Activated T-helper 2 cell treated with anti-CD3 and anti-CD28 coated beads, Interferon-gamma antibody, Interleukin-2, Interleukin-4, amounts not matched to agents 10 μg/mL and 5 μg/mL and 100 μg/mL, durations not matched to agents 14 hours and 24 hours and 36 hours (primary cell): ENCODE measurements at places on chromosomes 7 and 10. TPM values are rescaled to one million over a fixed set of nuclear protein-coding genes. Genes with fewer than 3 reads are reported as not detected.
A peak's percentile ranks its signal among the peaks of the same experiment; 100 is the strongest.

Gene PTER
- 18.9 and 19.9 TPM in 2 replicates for total RNA-seq

Gene PRLHR
- total RNA-seq = not detected in 2 replicates

Gene GIMAP7
- total RNA-seq = 22.6 and 24.1 TPM in 2 replicates

Gene PAPSS2
- total RNA-seq = 0.21 and 0.25 TPM in 2 replicates

Gene SPRN
- not detected in 2 replicates for total RNA-seq

Gene CALML3
- total RNA-seq = not detected in 2 replicates

Gene PPP1R17
- not detected in 2 replicates for total RNA-seq

Gene SLC29A4
- total RNA-seq = 0.73 and 1.7 TPM in 2 replicates

Gene NT5C2
- total RNA-seq = 58.1 and 60.6 TPM in 2 replicates

Gene PARD3
- total RNA-seq = 1.4 and 2.0 TPM in 2 replicates

DNA sequence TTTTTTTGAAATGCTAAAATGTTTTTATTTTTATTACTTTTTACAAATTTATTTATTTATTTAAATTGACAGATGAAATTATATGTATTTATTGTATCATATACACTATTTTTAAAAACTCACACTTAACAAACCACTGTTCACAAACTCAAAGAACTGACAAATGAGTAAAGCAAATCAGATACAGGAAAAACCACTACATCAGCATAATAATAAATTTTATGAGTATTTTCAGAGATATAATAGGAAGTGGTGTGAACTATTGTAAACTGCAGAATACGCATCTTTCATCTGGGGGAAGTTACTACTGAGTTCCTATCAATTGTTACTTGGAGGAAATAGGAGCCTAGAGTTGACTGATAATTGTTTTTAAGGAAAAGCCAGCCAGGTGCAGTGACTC is 150.7 kb downstream of the PCLO start:
- no peak for DNase-seq

DNA sequence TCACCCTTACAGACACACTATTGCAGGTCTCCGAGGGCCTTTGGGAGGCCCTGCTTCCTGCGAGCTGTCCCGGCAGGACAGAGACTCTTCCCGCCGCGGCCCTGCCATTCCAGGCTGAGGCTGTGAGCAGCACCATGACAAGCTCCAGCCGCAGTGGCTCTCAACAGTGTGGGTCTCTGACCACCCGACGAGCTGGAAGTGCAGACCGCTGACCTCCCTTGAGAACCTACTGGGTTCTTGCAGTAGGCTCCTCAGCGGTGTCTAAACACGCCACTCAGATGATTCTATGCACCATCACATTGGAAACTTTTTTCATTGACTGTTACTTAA is 303.4 kb downstream of the WDR37 start:
- DNase-seq = no peak

DNA sequence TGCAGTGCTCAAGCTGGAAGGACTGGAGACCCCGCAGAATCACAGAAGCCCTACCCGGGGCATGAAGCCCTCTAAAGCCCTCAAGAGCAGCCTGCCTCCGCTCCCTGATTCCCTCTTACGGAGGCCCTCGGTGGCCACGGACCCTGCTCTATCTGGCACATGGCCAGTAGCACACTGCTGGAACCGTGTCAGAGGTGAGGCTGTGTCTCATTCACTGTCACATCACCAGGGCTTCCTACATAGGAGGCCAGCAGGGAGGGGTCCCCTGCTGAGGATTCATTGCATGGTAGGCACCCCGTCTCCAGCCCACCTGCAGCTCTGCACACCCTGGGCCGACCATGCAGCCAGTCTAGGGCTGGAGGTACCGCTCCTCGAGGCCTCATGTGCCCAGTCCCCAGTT is 259.2 kb downstream of the TNS3 start:
- no peak for DNase-seq

DNA sequence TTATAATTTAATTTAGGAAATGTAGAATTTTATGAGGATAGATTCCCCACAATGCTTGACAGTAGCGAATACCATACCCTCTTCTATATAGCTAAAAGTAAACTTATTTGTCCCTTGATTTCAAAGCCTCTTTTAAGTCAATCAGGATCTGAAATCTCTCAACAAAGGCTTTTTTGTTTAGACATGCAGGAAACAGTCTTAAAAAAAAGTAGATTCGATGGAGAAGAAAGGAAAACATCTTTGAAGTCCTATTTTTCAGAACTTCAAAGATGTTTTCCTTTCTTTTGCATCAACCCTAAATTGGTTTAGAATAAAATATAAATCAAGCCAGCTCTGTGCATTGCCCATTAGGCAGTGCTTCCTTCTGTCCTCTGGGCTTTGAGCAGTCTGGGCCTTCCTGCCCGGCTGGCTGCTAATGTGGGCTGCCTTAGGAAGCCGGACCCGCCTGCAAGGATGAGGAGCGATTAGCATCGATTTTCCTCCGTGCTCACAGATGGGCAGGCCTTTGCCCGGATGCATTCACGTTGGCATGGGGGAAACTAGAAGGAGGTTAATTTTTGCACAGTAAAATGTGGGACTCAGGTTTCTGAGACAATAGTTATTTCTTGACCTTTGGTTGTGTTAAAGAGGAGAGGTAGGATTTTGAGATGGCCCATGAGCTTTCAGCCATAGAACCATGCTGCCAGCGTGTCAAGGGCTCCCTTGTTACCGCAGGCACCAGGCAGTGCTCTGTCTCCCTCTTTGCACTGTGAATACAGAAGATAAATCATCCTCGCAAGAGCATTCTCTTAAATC is 15.5 kb downstream of the MSRB2 start:
- DNase-seq = no peak

DNA sequence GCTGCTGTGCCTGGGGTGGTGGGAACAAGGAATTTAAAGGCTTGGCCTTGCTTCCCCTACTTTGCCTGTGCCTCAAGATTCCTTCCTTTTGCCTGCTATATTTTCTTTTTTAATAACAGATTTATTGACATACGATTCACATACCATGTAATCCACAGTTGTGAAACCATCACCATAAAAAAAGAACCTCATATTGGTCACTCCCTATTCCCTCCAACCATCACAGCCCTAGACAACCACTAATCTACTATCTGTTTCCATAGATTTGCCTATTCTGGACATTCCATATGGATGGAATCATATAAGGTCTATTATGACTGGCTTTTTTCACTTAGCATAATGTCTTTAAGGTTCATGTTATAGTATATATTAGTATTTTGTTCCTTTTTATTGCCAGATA is 59.3 kb upstream of the TRIM8 start:
- no peak for DNase-seq

GRCh38 chr10:79390551-79391229 is 43.4 kb downstream of the PPIF start:
- DNase-seq = no peak

DNA sequence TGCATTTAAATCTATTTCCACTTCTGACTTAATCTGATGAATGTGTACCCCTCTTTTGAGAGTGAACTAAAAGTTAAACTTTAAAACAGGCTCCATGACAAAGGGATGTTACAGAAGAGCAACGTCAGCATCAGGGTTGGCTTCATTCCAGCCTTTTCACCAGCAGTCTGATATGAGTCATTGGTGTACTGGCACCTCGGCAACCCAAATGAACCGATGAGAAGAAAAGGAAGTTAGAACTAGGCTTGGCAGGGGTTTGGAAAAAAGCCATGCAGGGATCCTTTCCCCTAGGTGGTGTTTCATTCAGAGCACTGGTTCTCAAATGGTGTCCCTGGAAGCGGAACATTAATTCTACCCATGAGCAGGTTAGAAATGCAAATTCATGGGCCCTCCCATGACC is 53.6 kb downstream of the SEC61G start:
- no peak for DNase-seq

DNA sequence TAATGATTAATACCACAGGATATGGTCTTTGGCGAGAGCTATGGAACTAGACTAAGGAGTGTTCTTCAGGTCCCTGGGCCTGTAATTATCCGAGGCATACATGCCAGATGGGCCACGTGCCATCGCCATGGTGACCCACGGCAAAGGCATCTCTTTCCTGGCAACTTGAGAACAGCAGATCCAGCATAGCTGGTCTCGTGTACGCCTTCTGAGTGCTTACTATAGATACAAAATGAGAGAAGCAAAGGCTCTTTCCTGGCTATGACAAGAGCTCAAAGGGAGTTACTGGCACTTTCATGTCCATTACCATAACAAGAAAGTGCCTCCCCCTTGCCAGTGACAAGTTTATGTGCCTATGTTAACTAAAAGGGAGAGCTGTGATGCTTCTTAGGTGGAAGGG is 26.0 kb upstream of the GLI3 start:
- DNase-seq = no peak

DNA sequence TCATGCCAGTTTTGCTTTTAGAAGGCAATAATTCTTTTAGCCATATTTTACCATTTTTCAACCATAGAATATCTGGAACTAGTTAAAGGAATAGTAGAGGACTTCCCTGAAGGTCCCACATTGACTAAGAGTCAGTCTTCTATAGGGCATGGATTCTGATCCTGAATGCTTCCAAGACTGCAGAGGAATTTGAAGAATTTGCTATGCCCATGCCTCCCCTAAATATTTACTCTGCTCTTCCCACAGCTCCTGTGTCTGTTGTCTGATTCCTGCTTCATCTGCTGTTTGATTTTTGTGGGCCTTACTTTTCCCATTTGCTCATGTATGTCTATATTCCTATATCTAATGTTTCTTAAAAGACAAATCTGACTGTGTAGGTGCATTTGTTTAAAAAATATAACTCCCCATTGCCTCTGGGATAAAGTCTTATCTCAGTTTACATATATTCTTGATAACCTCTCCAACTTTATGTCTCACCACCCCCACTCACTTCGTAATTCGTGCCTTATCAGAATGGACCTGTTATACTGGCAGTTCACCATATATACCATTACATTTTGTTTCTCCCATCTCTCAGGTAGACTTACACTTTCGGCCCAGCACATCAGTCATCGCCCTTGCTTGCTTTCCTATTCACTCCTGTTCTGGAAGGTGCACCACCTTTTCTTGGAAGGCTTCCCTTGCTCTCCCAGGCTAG is 33.9 kb downstream of the LRRC4 start:
- DNase-seq = no peak

DNA sequence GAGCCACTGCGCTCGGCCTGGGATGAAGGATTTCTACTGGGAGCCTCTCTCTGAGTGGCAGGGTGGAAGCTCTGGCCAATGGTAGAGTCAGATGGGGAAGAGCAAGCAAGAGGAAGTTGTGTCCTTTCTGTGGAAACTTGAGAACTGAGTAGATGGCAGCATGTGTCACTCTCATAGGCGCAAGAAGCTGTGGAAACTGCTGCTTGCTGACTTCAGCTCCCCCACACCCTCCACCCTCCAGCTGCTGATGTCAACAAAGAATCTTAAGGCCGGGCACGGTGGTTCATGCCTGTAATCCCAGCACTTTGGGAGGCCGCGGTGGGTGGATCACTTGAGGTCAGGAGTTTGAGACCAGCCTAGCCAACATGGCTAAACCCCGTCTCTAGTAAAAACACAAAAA is 39.8 kb upstream of the SRGN start:
- DNase-seq = peak; percentile 36

- DNase-seq = no peak
These were observed 10.9 kb upstream of the NFE2L3 start for GRCh38 chr7:26141077-26141476.

- DNase-seq = no peak
These were observed 28.3 kb downstream of the CDK13 start for GRCh38 chr7:39978230-39978934.

GRCh38 chr10:120282846-120283492 is 174.1 kb upstream of the PLPP4 start:
- DNase-seq = no peak

DNA sequence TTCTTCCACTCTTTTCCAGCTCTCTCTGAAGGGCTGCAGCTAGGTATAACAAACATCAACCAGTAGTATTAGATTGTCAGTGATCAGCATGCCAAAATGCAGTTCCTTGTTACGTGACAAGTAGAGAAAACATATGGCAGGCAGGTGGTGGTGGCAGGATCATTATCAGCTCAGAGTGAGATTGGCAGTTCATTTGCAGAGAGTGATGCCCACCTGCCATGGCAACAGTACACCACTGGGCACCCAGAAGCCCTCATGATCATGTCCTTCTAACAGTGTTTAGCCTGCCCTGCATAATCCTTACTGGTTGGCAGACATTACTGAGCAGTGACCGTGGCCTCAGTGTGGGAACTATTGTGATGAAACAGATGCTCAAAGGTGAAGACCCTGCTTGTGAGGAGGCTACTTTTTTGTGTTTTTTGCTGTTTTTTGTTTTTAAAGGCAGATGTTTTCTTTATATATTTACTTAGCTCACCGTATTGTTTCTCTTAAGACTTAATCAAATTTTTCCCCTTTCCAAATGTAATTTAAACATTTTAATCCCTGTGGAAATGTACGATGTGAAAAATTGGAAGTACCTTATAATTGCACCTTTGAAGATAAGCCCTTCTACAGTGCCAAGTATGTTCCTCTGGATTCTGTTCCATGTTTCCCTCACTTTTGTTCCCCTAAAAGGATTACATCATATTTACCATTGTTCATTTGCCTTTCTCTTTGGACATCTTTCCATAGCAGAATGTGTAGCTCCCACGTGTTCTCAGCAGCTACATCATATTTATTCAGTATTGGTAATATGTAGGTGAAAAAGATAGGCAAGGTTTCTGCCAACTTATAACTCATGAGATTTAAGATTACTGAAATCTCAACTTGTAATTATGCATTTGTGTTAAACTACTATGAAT is 179.6 kb downstream of the SND1 start:
- DNase-seq = no peak

GRCh38 chr10:89214566-89215165 is 7.5 kb upstream of the CH25H start:
- no peak for DNase-seq

- DNase-seq = no peak
These were observed 1.2 kb downstream of the PHKG1 start for GRCh38 chr7:56091591-56091990.

GRCh38 chr7:14403587-14403986 is 414.1 kb upstream of the ETV1 start:
- no peak for DNase-seq

DNA sequence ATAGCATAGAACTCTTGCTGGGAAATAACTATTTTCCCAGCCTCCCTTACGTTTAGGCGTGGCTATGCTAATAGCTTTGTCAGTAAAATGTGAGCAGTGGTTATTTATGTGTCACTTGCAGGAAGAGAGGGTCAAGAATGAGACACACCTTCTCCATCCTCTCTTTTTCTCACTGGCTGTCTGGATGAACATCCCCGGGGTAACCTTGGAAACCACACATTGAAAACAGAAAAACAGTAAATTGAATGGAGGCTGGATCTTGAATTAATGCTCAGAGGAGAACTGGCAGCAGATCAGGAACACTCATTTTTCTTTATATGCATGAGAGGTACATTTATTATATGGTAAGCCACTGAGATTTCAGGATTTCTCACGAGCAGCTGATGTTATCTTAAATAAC is 127.6 kb downstream of the DNAJB9 start:
- no peak for DNase-seq

- DNase-seq = no peak
These were observed 20.7 kb downstream of the CAV1 start for GRCh38 chr7:116545411-116545993.
